ENCODE measurements at places on chromosomes 6 and 20.

- DNase-seq, result no peak
Observed at GRCh38 chr6:157030755-157031154, 253.6 kb downstream of the ARID1B start.

DNA sequence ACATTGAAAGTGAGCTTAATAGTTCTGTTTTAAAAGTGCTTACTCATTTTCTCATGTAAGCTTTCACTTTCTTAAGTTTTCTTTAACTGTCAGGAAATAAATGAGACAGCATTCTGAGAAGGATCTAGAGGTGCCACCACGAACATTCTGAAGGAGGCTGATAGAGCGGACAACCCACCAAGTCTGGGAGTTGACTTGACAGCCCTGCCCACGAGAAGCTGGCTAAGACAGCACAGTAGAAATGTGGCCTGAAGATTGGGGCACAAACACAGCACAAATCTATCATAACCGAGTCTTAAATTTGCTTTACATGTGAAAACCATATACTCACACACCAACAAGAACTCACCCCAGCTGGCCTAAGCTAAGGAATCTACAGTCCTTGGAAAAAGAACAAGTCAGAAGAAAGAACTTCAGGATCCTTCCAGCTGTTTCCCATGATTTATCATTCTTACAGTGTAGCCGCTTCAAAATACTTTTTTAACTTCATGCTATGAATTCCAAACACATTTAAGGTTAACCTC lies 144.2 kb upstream of the TNFAIP3 start:
- DNase-seq, result no peak

GRCh38 chr6:125432963-125433362 lies 131.2 kb upstream of the HDDC2 start:
- DNase-seq, result no peak

DNA sequence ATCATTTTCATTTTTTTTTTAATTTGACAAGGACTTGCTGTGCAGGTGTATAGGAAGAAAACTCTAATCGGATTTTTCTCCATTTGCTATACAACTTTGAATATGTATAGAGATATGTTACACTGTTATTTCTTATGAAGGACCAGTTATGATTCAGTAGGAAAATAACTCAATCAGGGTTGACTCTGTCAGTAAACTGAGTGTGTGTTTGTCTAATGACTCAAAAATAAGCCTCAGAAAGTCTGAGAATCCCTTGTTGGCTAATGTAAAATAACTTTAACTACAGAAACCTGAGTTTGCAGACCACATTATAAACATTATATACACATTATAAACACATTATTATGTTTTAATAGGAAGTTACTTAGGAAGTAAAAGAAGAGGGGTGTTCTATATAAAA lies 352.6 kb downstream of the RIMS1 start:
- DNase-seq, result no peak

- DNase-seq, result no peak
Observed at GRCh38 chr6:28537509-28538140, 11.9 kb downstream of the GPX5 start.

DNA sequence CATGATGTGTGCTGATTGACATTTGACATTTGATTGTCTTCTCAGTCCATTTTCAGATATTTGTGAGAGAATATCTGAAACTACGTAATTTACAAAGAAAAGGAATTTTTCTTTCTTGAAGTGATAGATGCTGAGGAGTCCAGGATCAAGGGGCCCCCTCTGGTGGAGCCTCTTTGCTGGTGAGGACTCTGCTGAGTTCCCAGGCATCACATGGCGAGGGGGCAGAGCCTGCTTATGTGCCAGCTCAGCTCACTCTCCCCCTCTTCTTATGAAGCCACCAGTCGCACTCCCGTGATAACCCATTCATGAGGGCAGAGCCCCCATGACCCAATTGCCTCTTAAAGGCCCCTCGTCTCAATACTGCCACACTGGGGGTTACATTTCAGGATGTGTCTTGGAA lies 91.3 kb downstream of the RPP40 start:
- DNase-seq, result no peak

DNA sequence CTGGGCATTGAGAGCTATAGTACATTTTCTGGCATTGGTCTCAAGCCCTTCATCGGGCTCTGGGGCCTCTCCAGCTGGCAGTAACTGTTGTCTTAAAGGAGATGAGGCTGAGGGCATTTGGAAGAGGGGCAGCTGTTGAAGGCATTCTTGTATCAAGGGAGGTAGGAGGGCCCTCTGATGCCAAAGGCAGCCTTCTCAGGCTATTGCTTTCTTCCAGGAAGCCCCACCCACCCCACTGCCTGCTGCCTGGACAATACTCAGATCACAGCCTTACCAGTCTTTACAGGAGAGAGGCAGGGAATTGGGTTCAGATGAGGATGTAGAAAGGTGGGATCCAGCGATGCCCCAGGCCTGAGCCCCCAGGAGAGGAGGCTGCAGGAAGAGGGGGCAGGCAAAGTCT lies 46.0 kb downstream of the CPXM1 start:
- DNase-seq, result no peak

Measured in NCI-H2081 (cell line).